Bladder microvascular endothelial cell (primary cell): ENCODE measurements at places on chromosomes 7 and 10. TPM values are rescaled to one million over a fixed set of nuclear protein-coding genes. Genes with fewer than 3 reads are reported as not detected.

Gene PDE6C
- not detected in 2 replicates for total RNA-seq

Gene FKBP6
- total RNA-seq = not detected in 2 replicates

Gene SPDYE6
- total RNA-seq = 0.06 TPM in 1 of 2 replicates, not detected in the other

Gene NUTM2E
- under 0.01 TPM in 1 of 2 replicates, not detected in the other for total RNA-seq

Gene PTN
- total RNA-seq = 0.16 TPM in 1 of 2 replicates, not detected in the other

Gene LMOD2
- total RNA-seq = 0.06 and 0.16 TPM in 2 replicates

Gene FAM25A
- total RNA-seq = not detected in 2 replicates

Gene UBE3C
- 64.1 and 101 TPM in 2 replicates for total RNA-seq

Gene PRKG1
- total RNA-seq = 0.32 and 10.1 TPM in 2 replicates

Gene GPR141
- total RNA-seq = 0.88 TPM in 1 of 2 replicates, not detected in the other

Gene CPSF4
- 21.9 and 24.7 TPM in 2 replicates for total RNA-seq

Gene ZNF488
- total RNA-seq = 0.13 TPM in 1 of 2 replicates, not detected in the other

Gene C10orf67
- total RNA-seq = not detected in 2 replicates

Gene AKR1C8
- 0.16 TPM in 1 of 2 replicates, not detected in the other for total RNA-seq

Gene STK31
- total RNA-seq = 0.13 TPM in 1 of 2 replicates, not detected in the other

Gene OGDHL
- 0.16 and 0.25 TPM in 2 replicates for total RNA-seq

Gene NPTX2
- 0.69 and 0.97 TPM in 2 replicates for total RNA-seq

Gene PON3
- total RNA-seq = 0.31 and 0.65 TPM in 2 replicates

Gene VTI1A
- 13.3 and 35.8 TPM in 2 replicates for total RNA-seq

Gene CC2D2B
- 0.16 TPM in 1 of 2 replicates, not detected in the other for total RNA-seq

Gene PSD
- under 0.01 and 0.44 TPM in 2 replicates for total RNA-seq

Gene SPDYE16
- under 0.01 and 0.13 TPM in 2 replicates for total RNA-seq

Gene CDC14C
- not detected in 2 replicates for total RNA-seq

Gene GJC3
- 0.16 and 0.31 TPM in 2 replicates for total RNA-seq

Gene WNT16
- not detected in 2 replicates for total RNA-seq

Gene GIMAP6
- total RNA-seq = 136 and 201 TPM in 2 replicates

Gene ERVW-1
- not detected in 2 replicates for total RNA-seq

Gene ZNF655
- 8.9 and 9.5 TPM in 2 replicates for total RNA-seq

Gene SLC39A12
- not detected in 2 replicates for total RNA-seq

Gene BLNK
- total RNA-seq = not detected in 2 replicates

Gene BLVRA
- total RNA-seq = 19.4 and 20.9 TPM in 2 replicates

Gene FAM237B
- total RNA-seq = not detected in 2 replicates

Gene HSPA12A
- 0.16 and 1.5 TPM in 2 replicates for total RNA-seq

Gene CALML5
- not detected in 2 replicates for total RNA-seq

Gene AKR1D1
- total RNA-seq = not detected in 2 replicates

Gene HOXA4
- 0.16 and 0.57 TPM in 2 replicates for total RNA-seq

Gene STOX1
- total RNA-seq = 0.19 and 0.32 TPM in 2 replicates

Gene OR6V1
- total RNA-seq = not detected in 2 replicates

Gene OPN1SW
- 1.1 TPM in 1 of 2 replicates, not detected in the other for total RNA-seq

Gene MYL10
- total RNA-seq = not detected in 2 replicates

Gene HTR5A
- not detected in 2 replicates for total RNA-seq

Gene AKR1C2
- total RNA-seq = 0.97 and 19.7 TPM in 2 replicates

Gene BTBD16
- not detected in 2 replicates for total RNA-seq

Gene PLEKHS1
- total RNA-seq = not detected in 2 replicates
